Left hindlimb (tissue), 1 donor: ENCODE measurements at places on chromosomes 4 and X.

DNA sequence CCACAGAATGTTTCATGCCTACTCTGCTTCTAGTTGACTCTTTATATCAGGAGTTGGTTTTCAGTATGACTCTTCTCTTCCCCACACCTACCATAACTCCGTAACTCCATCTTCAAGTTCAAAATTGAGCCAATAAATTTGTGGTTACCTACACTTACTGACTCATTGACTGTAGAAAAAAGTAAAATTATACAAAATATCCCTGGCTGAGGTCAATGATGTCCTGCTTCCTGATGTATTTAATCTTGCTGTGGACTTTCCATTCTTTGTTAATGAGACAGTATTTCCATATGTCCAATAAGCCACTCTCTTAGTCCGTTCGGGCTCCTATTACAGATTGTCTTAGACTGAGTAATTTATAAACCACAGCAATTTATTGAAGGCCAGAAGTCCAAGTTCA lies 9.9 kb upstream of the NLGN4X start:
- no peak for DNase-seq

DNA sequence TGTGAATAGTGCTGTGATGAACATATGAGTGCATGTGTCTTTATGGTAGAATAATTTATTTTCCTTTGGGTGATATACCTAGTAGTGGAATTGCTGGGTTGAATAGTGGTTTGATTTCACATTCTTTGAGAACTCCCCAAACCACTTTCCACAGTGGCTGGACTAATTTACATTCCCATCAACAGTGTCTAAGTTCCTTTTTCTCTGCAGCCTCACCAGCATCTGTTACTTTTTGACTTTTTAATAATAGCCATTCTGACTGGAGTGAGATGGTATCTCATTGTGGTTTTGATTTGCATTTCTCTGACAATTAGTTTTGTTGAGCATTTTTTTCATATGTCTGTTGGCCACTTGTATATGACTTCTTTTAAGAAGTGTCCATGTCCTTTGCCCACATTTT lies 29.1 kb downstream of the JADE3 start:
- no peak for DNase-seq

GRCh38 chrX:148381603-148382002 lies 118.8 kb upstream of the AFF2 start:
- DNase-seq = no peak

- DNase-seq = no peak
These were observed 139.2 kb downstream of the NWD2 start for GRCh38 chr4:37383579-37384229.

DNA sequence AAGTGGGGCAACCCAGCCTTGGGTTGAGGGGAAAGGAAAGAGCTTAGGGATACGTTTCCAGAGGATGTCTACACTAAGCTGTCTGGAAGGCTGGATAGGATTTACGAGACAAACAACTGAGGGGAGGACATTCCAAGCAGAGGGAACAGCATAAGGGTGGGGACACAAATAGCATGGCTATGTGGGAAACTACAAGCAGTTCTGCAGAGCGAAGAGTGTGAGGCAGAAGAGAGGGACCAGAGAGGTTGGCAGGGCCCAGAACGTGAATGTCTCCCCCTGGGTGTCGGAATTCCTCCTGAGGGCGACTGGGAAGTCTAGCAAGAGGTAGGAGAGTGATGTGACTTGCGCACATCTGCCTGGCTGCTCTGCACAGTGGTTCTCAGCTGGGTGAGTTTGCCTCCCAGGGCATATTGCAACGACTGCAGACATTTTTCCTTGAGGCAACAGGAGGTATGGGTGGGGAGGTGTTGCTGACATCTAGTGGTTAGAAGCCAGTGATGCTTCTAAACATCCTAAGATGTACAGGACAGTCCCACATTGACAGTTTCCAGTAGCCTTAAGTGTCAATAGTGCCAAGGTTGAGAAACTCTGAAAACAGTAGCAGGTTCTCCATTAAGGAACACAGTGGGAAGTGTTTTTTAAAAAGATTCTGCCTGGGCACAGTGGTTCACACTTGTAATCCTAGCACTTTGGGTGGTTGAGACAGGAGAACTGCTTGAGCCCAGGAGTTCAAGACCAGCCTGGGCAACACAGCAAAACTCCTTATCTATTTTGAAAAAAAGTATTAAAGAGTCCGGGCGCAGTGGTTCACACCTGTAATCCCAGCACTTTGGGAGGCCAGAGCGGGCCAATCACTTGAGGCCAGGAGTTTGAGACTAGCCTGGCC lies 9.2 kb downstream of the NDUFA1 start:
- no peak for DNase-seq

GRCh38 chr4:170651786-170652185 lies 562.0 kb upstream of the AADAT start:
- no peak for DNase-seq

GRCh38 chr4:122712782-122713181 lies 19.7 kb upstream of the BBS12 start:
- DNase-seq = no peak

- no peak for DNase-seq
These were observed 2.5 kb downstream of the ZNF182 start for GRCh38 chrX:48001260-48001659.

- no peak for DNase-seq
These were observed 266.1 kb upstream of the GPC4 start for GRCh38 chrX:133681421-133681820.

GRCh38 chr4:10101671-10102473 lies 14.7 kb downstream of the WDR1 start:
- no peak for DNase-seq

GRCh38 chr4:57410331-57411052 lies 300.3 kb upstream of the IGFBP7 start:
- peak; percentile 49 for DNase-seq

DNA sequence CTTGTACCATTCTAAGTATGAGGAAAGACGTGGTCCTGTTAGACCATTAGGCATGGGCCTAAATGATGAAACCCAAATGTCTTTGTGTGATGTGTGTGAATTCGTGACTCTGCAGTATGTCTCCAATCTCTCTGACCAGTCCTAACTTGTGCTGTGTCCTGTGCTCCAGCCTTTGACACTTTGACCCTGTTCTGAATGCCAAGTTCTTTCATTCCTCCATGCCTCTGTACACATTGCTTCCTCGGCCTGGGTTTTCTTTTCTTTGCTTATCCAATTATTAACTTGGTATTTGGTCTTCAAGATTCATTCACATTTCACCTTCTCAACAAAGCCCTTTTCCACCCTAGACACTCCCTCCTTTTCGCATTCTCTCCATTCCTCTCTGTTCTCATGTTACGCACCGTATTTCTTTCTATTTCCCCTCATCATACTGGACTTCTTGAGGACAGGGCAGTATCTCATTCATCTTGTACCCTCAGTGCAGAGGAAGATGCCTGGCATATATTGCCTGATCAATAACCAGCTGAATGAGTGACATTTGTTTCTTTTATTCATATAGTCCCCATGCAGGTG lies 138.7 kb downstream of the F11 start:
- no peak for DNase-seq

- DNase-seq = no peak
These were observed 34.9 kb upstream of the SH3RF1 start for GRCh38 chr4:169305651-169306050.

GRCh38 chr4:184811526-184812198 lies 14.1 kb downstream of the ACSL1 start:
- no peak for DNase-seq

- DNase-seq = no peak
These were observed 25.9 kb downstream of the WDR1 start for GRCh38 chr4:10090467-10091250.

- no peak for DNase-seq
These were observed 325.6 kb downstream of the CAMK2D start for GRCh38 chr4:113435893-113436292.

DNA sequence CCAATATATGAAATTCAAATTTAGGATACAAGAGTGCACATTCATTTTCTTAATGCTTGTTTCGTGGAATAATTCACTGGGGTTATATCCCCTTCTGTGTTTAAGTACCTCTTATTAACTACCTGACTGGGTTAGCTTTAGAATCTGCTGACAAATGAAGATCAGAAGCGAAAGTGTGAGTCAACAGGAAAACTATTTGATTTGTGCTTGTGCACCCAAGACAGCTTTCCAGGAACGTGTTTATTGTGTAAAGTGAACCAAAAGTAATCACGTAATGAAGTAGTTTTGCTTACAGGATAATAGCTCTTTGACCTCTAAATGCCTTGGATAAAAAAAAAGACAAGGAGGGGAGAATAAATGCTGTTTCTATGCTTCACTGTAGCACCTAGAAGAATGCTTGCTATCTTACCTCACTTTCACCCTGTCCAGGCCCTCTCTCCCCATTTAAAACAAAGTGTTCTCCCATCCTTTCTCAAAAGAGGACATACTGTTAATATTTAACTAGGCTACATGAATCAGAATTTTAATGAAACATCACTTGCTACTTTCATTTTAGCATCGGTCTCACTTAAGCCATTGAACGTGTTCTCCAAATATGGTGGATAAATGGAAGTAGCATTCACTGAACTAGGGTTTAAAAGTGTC lies 141.9 kb downstream of the THOC2 start:
- no peak for DNase-seq
